Renal pelvis (tissue), 12 donors: ENCODE measurements at places on chromosomes 7 and 10. TPM values are rescaled to one million over a fixed set of nuclear protein-coding genes. Genes with fewer than 3 reads are reported as not detected.

The LRRC4 gene
- 6.7 TPM for polyA plus RNA-seq

The IQUB gene
- 6.3 TPM for polyA plus RNA-seq

The CADPS2 gene
- polyA plus RNA-seq: 48.4 TPM

The PON1 gene
- polyA plus RNA-seq: 1.9 TPM

The FBXW4 gene
- 53.9 TPM for polyA plus RNA-seq

The AKR1C1 gene
- 10.3 TPM for polyA plus RNA-seq

The H2BK1 gene
- not detected for polyA plus RNA-seq

The PPP1R3A gene
- polyA plus RNA-seq: not detected

The KAT6B gene
- 47.0 TPM for polyA plus RNA-seq

The EBF3 gene
- 1.6 TPM for polyA plus RNA-seq

The TLX1 gene
- 0.05 TPM for polyA plus RNA-seq

The CFAP43 gene
- polyA plus RNA-seq: 29.6 TPM

The PDZD7 gene
- polyA plus RNA-seq: 3.2 TPM

The WNT8B gene
- polyA plus RNA-seq: 0.74 TPM

The GPC2 gene
- 14.0 TPM for polyA plus RNA-seq

The GBX1 gene
- 0.28 TPM for polyA plus RNA-seq

The SPDYE9 gene
- 0.41 TPM for polyA plus RNA-seq

The ARHGAP22 gene
- 1.8 TPM for polyA plus RNA-seq

The SRPK2 gene
- polyA plus RNA-seq: 46.1 TPM
